Activated T-helper 9 cell treated with anti-CD3 and anti-CD28 coated beads, Interleukin-2, amount 50 U/mL, for 16 hours (primary cell): ENCODE measurements at places on chromosomes 1 and 21.

- no peak for DNase-seq
Observed at GRCh38 chr1:203353486-203353885, 2.6 kb upstream of the FMOD start.

- no peak for DNase-seq
Observed at GRCh38 chr1:180610556-180611015, 21.2 kb upstream of the XPR1 start.

DNA sequence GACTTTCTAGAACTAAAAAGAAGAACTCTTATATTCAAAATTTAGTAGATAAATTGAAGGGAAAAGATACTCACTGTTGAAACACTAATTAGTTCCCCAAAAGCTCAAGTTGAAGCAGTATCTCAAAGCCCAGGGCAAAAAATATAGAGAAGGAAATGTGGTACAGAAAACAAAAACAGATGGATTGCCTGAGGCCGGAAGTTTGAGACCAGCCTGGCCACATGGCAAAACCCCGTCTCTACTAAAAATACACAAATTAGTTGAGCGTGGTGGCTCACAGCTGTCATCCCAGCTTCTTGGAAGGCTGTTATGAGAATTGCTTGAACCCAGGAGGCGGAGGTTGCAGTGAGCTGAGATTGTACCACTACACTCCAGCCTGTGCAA is 36.0 kb downstream of the FAM177B start:
- DNase-seq, result no peak

DNA sequence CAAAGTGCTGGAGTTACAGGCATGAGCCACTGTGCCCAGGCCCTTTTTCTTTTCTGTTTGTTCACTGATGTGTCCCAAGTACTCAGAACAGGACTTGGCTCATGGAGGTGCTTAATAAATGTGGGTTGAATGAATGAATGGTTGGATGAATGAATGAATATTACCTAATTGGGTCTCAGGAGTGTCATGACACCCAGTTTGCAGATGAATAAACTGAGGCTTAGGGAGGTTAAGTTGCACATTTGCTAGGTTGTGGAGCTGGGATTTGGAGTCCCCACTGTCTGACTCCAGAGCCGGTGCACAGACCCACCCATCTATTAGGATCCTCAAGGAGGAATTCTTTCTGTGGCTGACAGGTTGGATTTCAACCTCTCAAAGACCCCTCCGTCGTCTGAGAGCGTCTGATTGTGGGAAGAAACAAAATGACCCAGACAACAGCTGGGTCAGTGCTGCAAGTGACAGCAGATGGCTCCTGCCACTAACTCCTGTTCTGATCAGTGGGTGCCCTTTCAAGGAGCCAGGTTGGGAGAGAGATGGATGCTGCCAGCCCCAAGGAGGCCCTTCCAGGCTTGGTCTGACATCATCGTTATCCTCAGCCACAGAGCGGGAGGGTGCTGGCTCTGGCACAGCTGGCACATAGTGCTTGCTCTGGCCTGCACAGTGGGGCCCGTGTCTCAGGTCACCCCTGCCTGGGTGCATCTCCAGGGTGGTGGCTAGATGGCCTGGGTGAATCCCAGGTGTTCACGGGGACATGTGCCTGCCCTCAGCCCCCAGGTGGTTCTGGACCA is 24.2 kb downstream of the ARHGEF10L start:
- DNase-seq, result no peak

DNA sequence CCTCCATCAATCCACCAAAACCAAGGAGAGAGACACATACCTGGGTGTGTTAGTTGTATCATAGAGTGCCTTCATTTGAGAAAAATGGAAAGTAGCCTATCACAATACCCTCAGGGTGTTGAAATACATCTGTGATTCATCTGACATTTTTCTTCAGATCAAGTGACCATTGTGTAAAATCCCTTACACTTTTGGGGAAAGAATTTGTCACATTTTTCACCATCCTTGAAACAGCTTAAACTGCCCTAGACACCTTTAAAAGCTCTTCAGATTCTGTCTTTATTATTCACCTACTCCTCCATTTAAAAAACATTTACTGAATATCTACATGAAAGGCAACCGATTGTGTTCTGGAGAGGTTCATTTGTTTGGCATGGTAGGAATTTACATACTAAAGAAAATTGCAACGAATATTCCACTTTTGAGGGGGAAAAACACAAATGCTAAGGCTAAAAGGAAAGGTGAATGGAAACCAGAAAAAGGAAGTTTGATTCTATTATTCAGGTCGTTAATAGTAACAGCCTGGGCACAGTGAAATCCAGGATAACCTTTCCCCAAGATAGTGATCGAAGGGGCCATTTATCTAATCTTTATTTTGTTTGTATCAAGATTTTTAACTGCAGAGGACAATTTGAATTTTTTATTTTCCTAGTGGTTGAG is 70.4 kb upstream of the SAMSN1 start:
- DNase-seq, result no peak

DNA sequence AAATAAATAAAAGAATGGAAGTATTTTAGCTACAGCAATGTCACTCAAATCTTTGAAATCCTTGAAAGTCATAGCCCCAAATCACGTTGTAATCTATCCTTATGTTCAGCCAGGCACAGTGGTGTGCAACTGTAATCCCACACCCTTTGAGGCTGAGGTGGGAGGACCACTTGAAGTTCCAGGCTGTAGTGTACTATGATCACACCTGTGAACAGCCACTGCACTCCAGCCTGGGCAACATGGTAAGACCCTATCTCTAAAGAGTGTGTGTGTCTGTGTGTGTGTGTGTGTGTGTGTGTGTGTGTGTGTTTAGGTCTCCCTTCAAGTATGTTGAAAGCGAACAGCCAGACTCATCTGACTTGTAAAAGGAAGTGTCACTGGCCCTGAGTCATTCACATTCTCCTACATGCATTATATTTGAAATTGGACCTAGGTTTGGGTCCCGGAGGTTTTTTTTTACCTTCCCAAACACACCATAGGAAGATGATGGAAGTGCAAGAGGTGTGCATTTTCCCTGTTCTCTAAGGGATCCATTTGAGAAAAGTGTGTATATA is 50.1 kb downstream of the ZNF281 start:
- no peak for DNase-seq

DNA sequence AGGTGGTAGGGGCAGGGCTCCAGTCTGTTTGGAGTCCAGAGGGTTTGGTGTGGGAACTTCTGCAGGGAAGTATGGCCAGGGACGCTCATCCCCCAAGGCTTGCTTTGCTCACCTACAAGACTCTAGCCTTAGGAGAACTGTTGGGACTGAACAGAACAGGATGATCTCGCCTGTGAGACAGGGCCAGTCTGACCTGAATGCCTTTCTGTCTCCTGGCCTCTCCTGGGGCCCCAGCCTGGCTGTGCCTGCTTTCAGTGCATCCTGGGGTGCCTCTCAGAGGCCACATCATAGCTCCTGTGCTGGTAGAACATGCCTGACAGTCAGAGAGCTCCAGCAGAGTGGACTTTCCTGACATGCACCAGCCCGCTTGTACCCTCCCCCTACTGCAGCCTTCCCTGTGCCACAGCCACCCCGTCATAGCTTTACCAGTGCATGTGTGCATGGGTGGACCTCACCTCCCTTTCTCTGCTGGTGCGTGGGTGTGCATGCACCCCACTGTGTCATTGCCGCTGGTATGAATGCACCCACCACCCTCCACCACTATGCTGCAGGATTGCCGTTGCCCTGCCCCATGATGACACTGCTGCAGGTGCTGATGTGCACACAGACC is 165.8 kb downstream of the GIPC2 start:
- DNase-seq, result no peak
